Uterine smooth muscle cell (primary cell): ENCODE measurements at places on chromosomes 3 and 15. TPM values are rescaled to one million over a fixed set of nuclear protein-coding genes. Genes with fewer than 3 reads are reported as not detected.

Gene CDHR4
- total RNA-seq = 0.12 TPM in 1 of 2 replicates, not detected in the other

Gene KBTBD13
- total RNA-seq = not detected in 2 replicates

Gene FMN1
- total RNA-seq = 5.5 and 11.0 TPM in 2 replicates

Gene RLBP1
- total RNA-seq = not detected in 2 replicates

Gene ZCWPW2
- total RNA-seq = 0.22 and 0.87 TPM in 2 replicates

Gene HHATL
- total RNA-seq = not detected in 2 replicates

Gene GPR156
- 0.37 and 0.55 TPM in 2 replicates for total RNA-seq

Gene OXTR
- 8.9 and 12.1 TPM in 2 replicates for total RNA-seq

Gene LRRC2
- 1.9 and 7.4 TPM in 2 replicates for total RNA-seq

Gene REC114
- total RNA-seq = not detected in 2 replicates

Gene LRRFIP2
- 84.0 and 89.6 TPM in 2 replicates for total RNA-seq

Gene CCR3
- total RNA-seq = not detected in 2 replicates

Gene LRRC31
- total RNA-seq = not detected in 2 replicates

Gene RNU6-1
- total RNA-seq = not detected in 2 replicates

Gene GRIP2
- 0.22 and 0.37 TPM in 2 replicates for total RNA-seq

Gene ITIH1
- total RNA-seq = not detected in 2 replicates

Gene HIGD2B
- not detected in 2 replicates for total RNA-seq

Gene CXCR6
- under 0.01 TPM in 1 of 2 replicates, not detected in the other for total RNA-seq

Gene CD80
- 0.37 TPM in 1 of 2 replicates, not detected in the other for total RNA-seq

Gene EXD1
- total RNA-seq = 0.11 TPM in 1 of 2 replicates, not detected in the other

Gene P2RY1
- 0.75 and 1.1 TPM in 2 replicates for total RNA-seq

Gene CSK
- total RNA-seq = 26.5 and 32.9 TPM in 2 replicates

Gene TMOD2
- 13.4 and 14.5 TPM in 2 replicates for total RNA-seq

Gene SERPINI1
- 1.4 and 1.7 TPM in 2 replicates for total RNA-seq

Gene CYP8B1
- under 0.01 TPM in 1 of 2 replicates, not detected in the other for total RNA-seq

Gene SCAMP5
- total RNA-seq = 0.44 and 2.0 TPM in 2 replicates

Gene CNTN4
- total RNA-seq = 0.12 and 1.00 TPM in 2 replicates

Gene SCAANT1
- not detected in 2 replicates for total RNA-seq

Gene KBTBD12
- total RNA-seq = not detected in 2 replicates

Gene CPNE4
- total RNA-seq = not detected in 2 replicates

Gene GORASP1
- 31.0 and 34.9 TPM in 2 replicates for total RNA-seq

Gene KLHL6
- under 0.01 TPM in 2 replicates for total RNA-seq

Gene SMCO1
- not detected in 2 replicates for total RNA-seq

Gene HYKK
- total RNA-seq = 2.7 and 4.9 TPM in 2 replicates

Gene ACY1
- total RNA-seq = 39.7 and 46.6 TPM in 2 replicates

Gene RUBCN
- total RNA-seq = 13.1 and 13.4 TPM in 2 replicates

Gene PLSCR2
- not detected in 2 replicates for total RNA-seq

Gene OR5K1
- total RNA-seq = not detected in 2 replicates

Gene EFCC1
- not detected in 2 replicates for total RNA-seq

Gene KNG1
- total RNA-seq = not detected in 2 replicates

Gene CLDN11
- 264 and 356 TPM in 2 replicates for total RNA-seq

Gene POC1A
- 9.4 and 24.8 TPM in 2 replicates for total RNA-seq

Gene SLC24A1
- total RNA-seq = 3.7 TPM in 2 replicates

Gene GUCA1C
- total RNA-seq = not detected in 2 replicates

Gene IL5RA
- total RNA-seq = not detected in 2 replicates

Gene CYP1A1
- 0.12 TPM in 1 of 2 replicates, not detected in the other for total RNA-seq
